HCT116 (cell line): ENCODE measurements at places on chromosomes 5 and 9. TPM values are rescaled to one million over a fixed set of nuclear protein-coding genes. Genes with fewer than 3 reads are reported as not detected.

Gene DOK3
- total RNA-seq: 8.0 TPM

- no peaks in the 10 kb centered on the region for H3K36me3 ChIP-seq
- H3K4me3 ChIP-seq: no peak overlapping the region
- H3K4me1 ChIP-seq: no peaks in the 10 kb centered on the region
Observed at GRCh38 chr5:72005671-72006070, 101.6 kb upstream of the MAP1B start.

DNA sequence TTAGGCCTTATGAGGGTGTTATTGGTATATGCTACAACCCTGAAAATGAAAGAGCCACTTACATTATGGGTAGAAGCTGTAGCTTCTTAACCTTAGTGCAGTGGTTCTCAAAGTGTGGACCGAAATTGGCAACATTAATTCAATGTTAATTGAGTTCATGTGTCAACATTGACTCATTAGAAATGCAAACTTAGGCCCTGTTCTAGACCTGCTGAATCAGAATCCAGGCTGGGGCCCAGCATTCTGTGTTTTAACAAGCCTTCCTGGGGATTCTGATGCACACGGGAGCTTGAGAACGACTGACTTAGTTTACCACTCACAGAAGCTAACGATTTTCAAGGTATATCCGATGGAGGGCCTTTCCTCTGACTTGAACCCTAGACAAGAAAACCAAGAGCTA lies 7.3 kb downstream of the VLDLR start:
- no peak overlapping the region for H3K4me3 ChIP-seq
- peaks cover 13% of the 10 kb centered on the region for H3K27me3 ChIP-seq
- no peaks in the 10 kb centered on the region for H3K36me3 ChIP-seq

GRCh38 chr5:76622076-76622475 lies 1.1 kb downstream of the F2RL2 start:
- H3K27me3 ChIP-seq: no peaks in the 10 kb centered on the region
- peaks cover 7% of the 10 kb centered on the region for H3K4me1 ChIP-seq
- no peaks in the 10 kb centered on the region for H3K36me3 ChIP-seq
- no peak overlapping the region for H3K4me3 ChIP-seq
- no peak overlapping the region for H3K27ac ChIP-seq

DNA sequence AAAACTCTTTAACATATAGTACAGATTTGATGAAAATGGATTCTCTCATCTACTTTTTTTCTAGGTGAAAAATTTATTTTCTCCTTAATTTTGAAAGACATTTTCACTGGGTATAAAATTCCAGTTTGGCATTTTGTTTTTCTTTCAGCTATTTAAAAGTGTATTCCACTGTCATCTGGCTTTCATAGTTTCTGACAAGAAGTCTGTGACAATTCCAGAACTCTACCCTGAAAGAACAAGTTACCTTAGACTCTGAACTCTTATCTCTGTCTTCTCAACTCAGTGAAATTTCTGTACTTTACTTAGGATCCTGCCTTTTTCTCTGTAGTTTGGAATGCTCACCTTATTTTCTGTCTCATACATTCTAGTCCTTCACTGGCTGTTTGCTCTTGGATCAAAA lies 161.7 kb downstream of the RANBP17 start:
- no peaks in the 10 kb centered on the region for H3K36me3 ChIP-seq
- H3K27me3 ChIP-seq: no peaks in the 10 kb centered on the region
- H3K4me1 ChIP-seq: no peaks in the 10 kb centered on the region

- DNase-seq: no peak
- no peak overlapping the region for H3K27ac ChIP-seq
- H3K4me3 ChIP-seq: no peak overlapping the region
- no peaks in the 10 kb centered on the region for H3K4me1 ChIP-seq
- H3K27me3 ChIP-seq: no peaks in the 10 kb centered on the region
- H3K36me3 ChIP-seq: no peaks in the 10 kb centered on the region
Observed at GRCh38 chr5:16580382-16580781, 36.4 kb downstream of the RETREG1 start.

Gene RFK
- total RNA-seq: 35.0 TPM

DNA sequence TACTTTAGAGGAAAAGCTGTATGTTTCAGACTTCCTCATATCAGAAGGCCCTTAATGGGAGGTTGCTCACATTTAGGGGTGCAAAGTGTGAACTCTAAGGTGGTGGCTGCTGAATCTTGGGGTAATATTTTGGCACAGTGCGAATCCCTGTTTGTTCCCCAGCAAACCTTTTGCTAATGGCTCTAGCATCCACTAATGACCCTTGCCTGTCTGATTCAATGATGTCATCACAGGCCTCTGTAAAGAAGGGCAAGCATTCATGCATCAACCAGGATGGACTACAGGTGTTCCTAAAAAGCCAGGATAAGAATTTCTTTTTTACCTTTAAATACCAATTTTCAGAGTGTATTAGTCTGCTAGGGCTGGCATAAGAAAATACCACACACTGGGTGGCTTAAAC lies 20.4 kb downstream of the TMEM171 start:
- no peaks in the 10 kb centered on the region for H3K27me3 ChIP-seq
- no peak overlapping the region for H3K27ac ChIP-seq
- H3K36me3 ChIP-seq: no peaks in the 10 kb centered on the region
- H3K4me1 ChIP-seq: no peaks in the 10 kb centered on the region
- no peak overlapping the region for H3K4me3 ChIP-seq

DNA sequence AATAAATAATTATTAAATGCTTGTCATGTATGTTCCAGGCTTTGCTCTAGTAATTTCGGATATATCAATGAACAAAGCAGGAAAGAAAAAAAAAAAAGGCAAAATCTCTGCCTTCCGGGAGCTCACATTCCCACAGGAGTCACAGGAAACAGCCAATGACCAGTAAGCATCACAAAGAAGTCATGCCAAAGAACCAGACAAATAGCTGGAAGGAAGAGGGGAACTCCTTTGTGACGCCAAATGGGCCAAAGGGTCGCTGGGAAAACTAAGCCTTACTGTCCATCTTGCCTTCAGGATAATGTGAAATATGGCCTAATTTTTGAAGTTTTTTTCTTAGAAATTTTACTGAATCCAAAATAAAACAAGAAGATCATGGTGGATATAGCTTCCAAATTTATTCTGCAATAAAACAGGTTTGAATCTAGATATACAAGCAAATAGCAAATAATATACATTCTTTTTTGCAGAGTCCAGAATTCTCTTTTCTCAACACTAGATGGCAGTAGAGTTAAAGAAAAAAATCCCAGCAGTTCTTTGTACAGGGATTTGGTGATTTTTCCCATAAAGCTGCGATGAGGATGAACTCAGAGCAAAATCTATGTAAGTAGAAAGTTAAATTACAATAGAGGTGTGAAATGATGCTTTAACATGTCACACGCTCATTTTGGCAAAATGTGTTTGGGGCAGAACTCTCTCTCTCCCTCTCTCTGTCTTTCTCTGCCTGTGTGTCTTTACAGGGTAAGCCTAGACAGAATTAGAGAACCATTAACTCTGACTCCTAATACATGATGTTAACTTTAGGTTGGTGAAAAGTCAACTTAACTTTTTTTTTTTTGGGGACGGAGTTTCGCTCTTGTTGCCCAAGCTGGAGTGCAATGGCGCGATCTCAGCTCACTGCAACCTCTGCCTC lies 60.0 kb upstream of the TUT7 start:
- no peak overlapping the region for H3K27ac ChIP-seq
- no peaks in the 10 kb centered on the region for H3K36me3 ChIP-seq
- DNase-seq: no peak
- H3K4me3 ChIP-seq: no peak overlapping the region

DNA sequence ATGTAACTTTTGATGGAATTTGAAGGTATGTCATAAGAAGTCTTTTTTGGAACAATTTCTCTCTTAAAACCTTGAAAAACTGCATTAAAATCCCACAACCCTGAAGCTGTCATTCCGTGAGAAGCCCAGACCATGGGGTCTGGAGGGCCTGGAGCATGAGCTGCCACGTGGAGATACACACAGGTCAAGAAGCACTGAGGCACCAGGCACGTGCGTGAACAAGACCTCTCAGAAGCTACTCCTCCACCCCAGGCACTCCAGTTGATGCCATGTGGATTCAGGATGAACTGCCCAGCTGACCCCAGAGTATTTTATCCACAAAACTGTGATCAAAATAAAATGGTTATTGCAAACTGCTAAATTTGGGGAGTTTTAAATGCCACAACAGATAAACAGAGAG lies 227.5 kb upstream of the BRINP1 start:
- no peak overlapping the region for H3K27ac ChIP-seq
- no peak overlapping the region for H3K4me3 ChIP-seq
- no peaks in the 10 kb centered on the region for H3K27me3 ChIP-seq
- no peaks in the 10 kb centered on the region for H3K36me3 ChIP-seq
- no peak for DNase-seq

Gene FOXD4L4
- total RNA-seq: 0.52 TPM
